Left cardiac atrium (tissue), 4 donors: ENCODE measurements at places on chromosomes 11 and 22.

- DNase-seq: no peak
These were observed 339.1 kb upstream of the B3GAT1 start for GRCh38 chr11:134751031-134751585.

GRCh38 chr11:19829109-19829837 is 116.6 kb downstream of the NAV2 start:
- DNase-seq: no peak

- peak; percentile 26 for DNase-seq
These were observed 92.8 kb upstream of the APOA1 start for GRCh38 chr11:116930177-116930576.

GRCh38 chr11:68146704-68147474 is 25.7 kb upstream of the CHKA start:
- peak; percentile 58 for DNase-seq

DNA sequence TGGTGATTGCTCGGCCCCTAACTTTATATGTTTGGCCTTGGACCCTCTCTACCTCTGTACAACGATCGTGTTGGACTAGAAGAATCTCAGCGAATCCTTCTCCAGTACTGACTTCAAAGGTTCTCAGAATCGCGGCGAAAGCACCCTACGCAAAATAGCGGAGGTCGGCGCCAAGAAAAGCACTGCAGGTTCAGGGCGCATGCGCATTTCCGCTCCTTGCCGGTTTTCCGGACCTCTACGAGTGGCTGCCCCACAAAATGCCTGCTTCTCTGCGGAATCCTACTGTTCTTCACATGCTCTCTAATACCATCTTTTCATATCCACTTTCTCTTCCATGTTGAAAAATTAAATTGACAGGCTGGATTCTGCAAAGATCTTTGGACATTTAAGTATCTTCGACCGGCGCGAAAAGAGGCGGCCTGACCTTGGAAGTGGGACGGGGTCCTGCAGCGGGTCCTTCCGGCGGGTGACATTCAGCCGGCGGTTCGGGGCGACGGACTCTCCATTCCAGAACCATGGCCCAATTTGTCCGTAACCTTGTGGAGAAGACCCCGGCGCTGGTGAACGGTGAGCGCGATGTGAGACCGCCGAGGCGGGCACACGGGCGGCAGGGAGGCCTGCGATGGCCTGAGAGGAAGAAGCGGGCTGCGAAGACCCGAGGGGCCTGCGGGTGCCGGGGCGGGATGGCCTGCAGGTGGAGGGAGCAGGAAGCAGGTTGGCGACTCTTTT is at the start of gene ATP5MG:
TSS of gene ATP5MG (plus strand) at position 456 of the 729 bp plus-strand sequence. CDS start at position 516, 60 bp downstream.
- peak; percentile 95 for DNase-seq

GRCh38 chr22:20089226-20089976 is 9.4 kb downstream of the DGCR8 start:
- no peak for DNase-seq

DNA sequence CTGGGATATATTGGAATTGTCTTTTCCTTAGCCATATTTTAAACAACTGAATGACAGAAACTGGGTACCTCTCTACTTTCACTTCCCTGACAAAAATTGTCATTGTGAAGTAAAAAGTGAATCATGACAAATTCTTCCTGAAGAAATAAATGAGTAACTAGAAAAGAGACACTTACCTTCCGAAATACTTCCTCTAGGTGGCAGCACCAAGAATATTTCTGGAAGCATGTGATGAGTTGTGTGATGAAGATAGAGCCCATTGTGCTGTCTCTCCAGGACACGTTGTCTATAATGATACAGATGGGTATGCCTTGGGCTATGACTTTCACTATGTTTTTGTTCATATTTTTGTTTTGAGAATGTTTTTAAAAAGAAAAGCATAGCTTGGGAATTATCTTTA is 21.5 kb downstream of the CASP4 start:
- DNase-seq: no peak
